ENCODE measurements at places on chromosomes 1 and 21. TPM values are rescaled to one million over a fixed set of nuclear protein-coding genes. Genes with fewer than 3 reads are reported as not detected.

DNA sequence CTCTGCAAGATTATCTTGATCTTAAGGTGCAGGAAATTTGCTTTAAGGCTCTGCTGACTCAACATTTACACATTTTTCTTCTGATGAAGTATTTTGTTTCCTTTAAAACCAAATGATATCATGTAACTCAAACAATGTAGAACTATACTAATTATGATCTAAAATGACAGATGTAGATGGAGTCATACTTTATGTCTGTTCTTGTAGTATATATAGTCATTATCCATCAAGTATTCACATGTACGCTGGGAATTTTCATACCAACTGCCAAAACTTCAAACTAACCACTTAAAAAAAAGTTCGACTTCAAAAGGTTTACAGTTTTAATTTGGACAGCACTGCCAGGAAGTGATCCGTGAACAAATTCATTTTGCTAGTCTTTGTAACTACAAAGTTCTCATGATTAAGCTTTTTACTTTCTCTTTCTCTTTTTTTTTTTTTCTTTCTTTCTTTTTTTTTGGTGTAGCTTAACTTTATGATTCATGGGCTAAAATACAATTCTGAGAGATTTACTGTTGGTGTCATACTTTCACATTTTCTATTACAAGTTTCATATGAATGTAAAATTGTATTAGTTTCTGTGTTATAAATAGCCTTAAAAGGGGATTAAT is 509.0 kb upstream of the CXADR start:
- no peak for DNase-seq

DNA sequence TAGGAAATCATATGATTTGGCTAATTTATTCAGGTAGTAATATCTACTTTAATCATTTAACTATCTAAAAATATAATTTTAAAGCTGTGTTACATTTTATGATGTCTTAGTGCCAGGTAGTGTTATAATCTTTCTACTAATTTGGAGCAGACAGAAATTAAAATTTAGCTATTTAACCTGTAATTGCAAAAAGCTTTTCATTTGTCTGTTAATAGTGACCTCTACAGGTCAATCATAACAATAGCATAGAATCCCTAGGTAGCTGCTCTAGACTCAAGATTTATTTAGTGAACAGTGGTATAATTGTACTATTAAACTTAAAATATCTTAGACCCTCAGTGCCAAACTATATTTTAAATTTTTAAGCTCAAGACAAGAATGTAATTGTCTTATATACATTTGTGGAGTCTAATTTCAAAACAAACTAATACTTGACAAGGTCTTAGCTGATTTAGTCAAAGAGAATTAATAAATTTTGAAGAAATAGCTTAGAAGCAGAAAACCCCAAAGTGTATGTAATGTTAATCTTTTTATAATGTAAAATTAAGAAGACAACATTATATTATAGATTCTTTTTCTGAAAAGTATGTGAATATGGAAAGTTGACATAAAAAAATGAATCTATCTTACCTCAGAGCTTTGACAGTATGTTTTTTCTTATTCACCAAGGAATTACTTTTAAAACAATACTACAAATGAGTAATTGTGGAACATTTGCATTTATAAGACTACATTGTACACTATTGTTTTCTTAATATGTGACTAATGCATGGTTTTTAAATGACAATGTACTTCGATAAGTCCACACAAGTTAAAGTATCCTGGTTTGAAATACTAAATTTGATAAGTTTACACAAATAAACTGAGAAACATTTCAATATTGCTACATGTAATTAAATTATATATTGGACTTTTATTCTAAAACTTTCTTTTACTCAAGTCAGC is 64.1 kb upstream of the RNPC3 start:
- DNase-seq, result no peak

GRCh38 chr1:205538235-205538840 is 33.9 kb downstream of the CDK18 start:
- DNase-seq, result no peak

DNA sequence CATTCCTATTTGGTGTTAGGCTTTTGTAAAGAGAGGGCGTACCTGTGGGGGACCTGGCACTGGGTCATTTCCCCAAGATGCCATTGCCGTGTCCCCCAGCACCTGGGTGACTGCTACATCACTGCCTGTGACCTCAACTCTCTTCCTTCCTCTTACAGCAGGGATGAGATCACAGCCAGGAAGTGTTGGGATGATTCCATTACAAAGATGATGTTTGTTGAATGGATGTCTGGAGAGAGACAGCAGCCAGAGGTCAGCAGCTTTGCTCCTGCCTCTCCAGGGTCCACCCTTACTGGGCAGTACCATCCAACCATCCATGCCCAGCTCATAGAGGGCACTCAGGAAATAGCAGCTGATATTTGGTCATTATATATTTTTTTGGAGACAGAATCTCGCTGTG is 35.1 kb downstream of the TMEM51 start:
- no peak for DNase-seq

GRCh38 chr1:55708781-55709180 is 493.6 kb upstream of the USP24 start:
- DNase-seq, result no peak

DNA sequence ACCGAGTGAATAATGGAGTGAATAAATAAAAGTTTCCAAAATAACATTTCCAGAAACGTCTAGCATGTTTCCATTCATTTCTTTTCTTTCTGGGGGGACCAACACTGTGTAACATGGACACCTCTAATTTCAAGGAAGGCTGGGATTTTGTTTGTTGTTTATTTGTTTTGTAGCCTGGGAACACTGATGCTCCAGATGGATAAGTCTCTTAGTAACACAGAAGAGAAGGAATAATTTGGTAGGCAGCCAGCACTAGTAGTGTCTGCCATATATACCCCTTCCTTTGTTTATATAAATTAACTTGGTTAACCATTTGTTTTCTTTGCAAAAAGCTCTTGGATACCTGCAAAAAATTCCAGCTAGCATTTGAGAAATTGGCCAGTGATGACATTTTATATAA is 411.4 kb upstream of the DEPDC1 start:
- no peak for DNase-seq

GRCh38 chr1:237327061-237327460 is 285.1 kb downstream of the RYR2 start:
- DNase-seq, result no peak

DNA sequence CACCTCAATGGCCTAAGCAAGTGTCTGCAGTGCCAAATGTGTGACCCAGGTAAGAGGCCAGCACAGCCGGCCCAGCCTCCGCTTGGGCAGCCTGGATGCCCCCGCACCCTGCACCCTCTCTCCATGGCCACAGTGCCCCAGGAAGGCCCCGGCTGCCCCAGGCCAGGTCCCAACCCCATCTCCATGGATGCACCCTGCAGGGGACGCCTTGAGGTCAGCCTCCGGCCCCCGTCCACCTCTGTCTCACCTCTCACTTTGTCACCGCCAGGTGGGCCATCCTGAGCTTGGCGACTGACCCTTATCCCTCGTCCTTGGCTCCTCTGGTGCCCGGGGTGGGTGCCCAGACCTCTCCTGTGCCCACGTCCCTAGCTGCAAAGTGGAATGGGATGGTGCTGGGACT is 2.2 kb downstream of the TNFRSF14 start:
- DNase-seq, result no peak

GRCh38 chr1:35576061-35576765 is 3.1 kb downstream of the TFAP2E start:
- DNase-seq, result peak; percentile 67

- DNase-seq, result no peak
These were observed 47.9 kb downstream of the DDAH1 start for GRCh38 chr1:85417017-85417416.

- DNase-seq, result no peak
These were observed 35.9 kb downstream of the TCP10L start for GRCh38 chr21:32549440-32549839.

GRCh38 chr1:159556931-159557369 is 21.1 kb upstream of the OR10J5 start:
- no peak for DNase-seq

- no peak for DNase-seq
These were observed 16.6 kb downstream of the MYOG start for GRCh38 chr1:203069030-203069747.

DNA sequence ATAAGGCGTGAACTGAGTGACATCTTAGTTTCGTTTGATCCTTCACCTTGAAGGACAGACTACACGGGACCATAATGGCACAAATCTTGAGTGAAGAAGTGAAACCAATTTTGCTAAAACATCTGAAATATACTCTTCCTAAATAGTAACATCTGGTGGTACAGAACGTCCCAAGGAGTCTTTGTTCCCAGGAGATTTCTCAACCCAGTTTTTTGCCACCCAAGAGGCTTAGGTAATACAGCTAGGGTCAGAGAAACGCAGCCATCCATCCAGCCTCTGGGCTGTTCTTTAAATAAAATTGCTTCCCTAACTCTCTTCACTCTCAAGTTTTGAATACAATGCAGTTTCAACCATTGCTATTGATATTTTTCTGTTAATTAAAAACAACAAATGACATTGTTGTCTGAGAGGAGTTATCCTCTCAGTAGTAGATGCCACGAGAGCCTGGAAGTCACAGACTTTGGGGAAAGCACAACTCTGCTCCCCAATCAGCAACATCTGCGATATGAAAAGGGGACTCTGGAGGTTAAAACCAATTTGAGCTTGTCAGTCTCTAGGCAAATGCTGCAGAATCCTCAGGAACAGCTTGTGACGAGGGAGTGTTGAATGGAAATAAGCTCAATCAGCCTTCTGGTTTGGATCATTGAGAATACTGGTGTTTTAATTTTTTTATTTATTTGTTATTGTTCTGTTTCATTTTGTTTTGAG is 394.3 kb upstream of the ADGRL2 start:
- no peak for DNase-seq

- peak; percentile 33 for DNase-seq
These were observed 223.3 kb downstream of the PTPRU start for GRCh38 chr1:29459620-29459945.

GRCh38 chr1:42533101-42533863 is 70.2 kb downstream of the CCDC30 start:
- no peak for DNase-seq

DNA sequence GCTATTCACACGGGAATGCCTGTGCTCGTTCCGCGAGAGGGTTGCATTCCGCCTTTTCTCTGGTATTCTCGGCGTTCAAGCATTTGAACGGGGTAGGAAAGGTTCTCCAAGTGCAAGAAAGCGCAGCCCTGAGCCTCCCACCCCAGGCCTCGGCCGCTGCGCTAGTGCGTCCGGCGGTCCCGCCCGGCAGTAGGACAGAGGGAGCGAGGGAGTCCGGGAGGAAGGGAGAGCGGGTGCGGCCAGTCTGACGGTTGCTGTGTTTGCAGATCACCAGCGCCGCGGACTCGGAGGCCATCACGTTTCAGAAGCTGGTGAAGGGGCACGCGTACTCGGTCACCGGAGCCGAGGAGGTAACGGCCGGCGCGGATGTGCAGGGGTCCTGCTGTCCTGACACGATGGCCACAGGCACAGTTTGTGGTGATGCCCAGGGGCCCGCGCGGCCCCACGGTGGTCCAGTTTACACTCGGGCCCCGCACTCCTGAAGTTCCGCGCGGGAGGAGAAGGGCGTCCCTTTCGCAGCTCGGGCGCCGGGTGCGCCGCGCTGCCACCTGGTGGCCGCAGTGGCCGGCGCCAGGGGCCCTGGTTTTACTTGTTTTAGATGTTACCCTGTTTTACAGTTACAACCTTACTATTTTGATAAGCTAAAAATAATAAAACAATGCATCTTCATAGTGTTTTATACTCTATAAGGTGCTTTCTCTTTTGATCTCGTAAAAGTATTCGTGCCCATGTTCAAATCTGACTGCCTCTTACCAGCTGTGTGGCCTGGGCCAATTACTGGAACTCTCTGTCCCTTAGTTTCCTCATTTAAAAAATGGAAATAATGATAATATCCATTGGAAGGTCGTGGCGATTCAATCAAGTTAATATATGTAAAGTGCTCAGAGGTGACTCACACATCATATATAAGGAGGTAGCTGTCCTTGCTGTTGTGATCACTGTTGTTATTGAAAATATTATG is 36.7 kb downstream of the CAPN2 start:
- peak; percentile 94 for DNase-seq

DNA sequence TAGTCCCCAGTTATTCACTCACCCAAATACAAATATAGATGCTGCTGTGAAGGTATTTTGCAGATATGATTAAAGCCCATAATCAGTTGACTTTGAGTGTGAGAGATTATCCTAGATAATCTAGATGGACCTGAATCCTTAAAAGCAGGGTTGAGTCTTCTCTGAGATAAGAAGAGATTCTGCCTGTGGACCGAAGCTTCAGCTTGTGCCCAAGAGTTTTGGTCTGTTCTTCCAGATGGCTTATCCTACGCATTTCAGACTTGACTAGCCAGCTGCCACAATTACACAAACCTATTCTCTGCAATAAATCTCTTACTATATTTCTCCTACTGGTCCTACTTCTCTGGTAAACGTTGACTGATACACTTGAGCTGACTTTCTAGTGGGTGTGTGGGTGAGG is 145.1 kb downstream of the KCNJ6 start:
- no peak for DNase-seq

DNA sequence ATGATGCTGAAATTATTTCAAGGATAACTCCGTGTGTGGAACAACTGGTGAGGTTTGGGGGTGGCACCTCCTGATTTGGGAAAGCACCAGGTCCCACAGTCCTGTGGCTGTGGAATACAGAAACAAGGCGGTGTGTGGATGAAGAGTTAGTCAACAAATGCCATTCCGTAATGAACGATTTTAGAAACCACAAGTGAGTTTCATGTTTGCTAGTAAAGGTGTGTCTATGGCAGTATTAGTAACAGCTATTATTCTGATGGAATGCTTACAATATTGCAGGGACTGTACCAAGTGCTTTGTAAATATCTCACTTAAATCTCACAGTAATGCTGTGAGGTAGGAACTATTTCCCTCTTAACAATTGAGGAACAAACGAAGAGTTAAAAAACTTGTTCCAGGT is 53.8 kb downstream of the B3GALNT2 start:
- DNase-seq, result no peak

DNA sequence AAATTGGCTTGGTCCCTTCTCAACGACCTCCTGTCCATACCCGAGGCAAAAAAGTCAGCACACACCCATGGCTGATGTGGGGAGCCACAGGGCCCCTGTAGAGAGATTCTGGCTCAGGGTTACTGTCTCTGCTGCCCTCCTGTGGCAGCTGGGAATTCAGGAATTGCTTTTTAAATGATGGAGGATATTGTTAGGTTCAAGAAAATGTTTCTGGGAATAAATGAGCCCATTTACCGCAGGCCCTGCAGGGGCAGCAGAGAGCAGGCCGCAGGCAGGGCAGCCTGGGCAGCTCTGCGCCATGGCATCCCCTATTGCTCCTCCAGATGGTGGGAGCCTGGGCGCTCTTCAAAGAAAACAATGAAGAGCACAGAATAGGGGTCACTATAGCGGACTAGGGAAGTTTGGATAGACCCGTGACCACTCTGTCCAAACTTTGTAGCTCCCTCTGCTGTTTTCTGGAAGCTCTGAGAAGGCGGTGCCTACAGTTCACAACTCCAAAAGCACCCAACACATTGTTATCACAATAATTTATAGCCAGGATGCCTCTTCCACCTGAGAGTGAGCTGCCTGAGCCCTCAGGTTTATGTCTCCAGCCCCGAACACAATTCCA is 201.1 kb downstream of the BACH1 start:
- no peak for DNase-seq

The HFM1 gene
- total RNA-seq, result 2.2 TPM

The ZNF697 gene
- total RNA-seq, result 5.5 TPM

The COL8A2 gene
- 9.8 TPM for total RNA-seq

The NTPCR gene
- 19.1 TPM for total RNA-seq

The CCDC185 gene
- not detected for total RNA-seq

The FCN3 gene
- 6.1 TPM for total RNA-seq

The LRIG2 gene
- 21.9 TPM for total RNA-seq

The GBP5 gene
- 48.5 TPM for total RNA-seq

The RNU1-3 gene
- under 0.01 TPM for total RNA-seq

Measured in spleen (tissue), 13 donors.